ENCODE measurements at places on chromosomes 11 and 22.
A peak's percentile ranks its signal among the peaks of the same experiment; 100 is the strongest.

- no peak for DNase-seq
Observed at GRCh38 chr11:109582470-109582869, 160.5 kb downstream of the C11orf87 start.

DNA sequence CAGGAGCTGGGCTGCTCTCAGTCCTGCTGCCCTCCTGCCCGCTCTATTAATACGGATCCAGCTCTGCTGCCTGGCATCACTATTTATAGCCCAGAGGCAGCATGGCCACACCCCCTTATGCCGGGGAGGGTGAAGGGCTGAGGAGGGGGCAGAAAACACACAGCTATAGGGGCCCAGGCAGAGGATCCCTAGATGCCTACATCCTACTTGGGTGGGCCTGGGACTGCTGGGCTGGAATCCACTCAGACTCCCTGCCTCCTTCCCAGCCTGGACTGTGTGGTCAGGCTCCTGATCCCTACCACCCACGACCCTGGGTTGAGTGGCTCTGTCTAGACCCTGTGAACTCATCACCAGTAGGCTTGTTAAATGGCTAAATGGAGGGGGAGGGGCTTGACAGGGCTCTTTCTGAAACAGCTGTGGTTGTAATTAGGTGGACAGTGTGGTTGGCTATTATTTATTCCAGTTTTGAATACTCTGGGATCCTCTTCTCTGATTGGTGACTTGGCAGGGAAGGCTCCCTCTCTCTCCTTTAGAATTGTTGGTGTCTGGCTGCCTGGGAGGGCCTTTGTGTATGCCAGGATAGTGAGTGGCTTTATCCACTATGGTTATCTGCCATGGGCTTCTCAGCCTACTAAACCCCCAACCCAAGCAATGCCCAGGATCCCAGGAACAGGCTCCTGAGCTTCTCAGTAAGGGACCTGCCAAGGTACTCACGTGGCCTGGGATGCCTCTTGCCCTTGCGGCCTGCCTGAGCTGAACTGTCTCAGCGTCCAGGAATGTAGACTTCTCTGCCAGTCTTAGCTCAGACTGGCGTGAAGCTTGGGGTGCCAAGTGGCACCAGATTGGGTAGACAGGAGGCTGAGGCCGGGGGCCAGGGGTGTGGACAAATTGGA, 15.2 kb downstream of the PHLDB1 start:
- DNase-seq, result peak; percentile 62

DNA sequence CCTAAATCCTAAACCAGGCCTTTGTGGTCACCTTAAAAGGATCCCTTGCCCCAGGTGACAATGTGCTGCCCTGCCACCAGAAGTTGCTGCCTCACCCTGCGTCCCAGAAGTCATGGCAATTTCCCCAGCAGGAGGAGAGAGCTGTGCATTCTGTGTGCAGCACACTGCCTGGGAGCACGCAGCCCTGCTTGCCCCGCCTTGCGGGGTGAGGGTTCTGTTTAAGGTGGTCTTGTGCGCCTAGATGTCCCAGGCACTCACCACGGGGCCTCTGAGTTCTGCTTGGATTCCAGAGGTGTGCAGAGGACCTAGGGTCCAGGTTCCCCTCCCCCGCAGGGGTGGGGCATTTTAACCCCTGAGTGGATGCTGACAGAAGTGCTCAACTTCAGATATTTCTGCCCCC, 95.0 kb downstream of the GRAMD1B start:
- DNase-seq, result no peak

DNA sequence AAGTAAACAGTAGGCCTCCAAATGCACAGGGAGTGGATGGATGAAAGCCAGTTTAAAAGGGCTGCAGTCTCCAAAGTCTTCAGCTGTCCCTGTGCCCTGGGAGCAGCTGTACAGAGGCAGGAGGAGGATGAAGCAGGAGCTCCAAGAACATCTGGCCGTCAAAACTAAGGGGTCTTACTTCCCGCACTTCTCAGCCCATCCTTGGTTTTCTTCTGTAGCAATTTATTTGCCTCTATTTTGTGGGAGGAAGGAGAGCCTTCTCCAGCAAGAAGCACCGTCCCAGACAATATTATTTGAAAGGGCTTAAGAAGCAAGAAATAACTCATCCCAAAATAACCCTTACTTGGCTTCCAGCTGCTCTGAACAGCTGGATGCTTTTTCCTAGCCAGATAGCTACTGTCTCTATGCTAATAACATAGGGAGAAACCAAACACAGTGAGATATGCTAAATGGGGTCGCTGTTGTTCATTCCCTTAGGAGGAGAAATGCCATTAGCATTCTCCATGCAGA, 133.2 kb downstream of the SPATA19 start:
- no peak for DNase-seq

DNA sequence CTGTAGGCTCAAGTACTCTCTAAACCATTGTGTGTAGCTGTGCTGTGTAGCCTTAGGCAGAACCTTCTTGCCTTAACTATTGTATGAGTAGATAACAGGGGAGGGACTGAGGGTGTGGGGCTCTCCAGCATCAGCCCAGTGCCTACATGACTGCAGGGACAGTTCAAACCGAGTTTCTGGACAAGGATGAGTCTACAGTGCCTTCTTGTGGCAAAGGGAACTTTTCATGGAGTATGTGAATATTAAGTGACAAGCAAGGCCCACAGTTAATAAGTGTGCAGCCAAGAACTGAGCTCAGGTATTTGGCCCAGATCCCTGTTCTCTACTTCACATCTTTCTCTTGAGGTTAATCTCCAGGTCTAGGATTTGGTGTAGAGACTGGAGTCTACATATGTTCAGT, 424.4 kb upstream of the LARGE1 start:
- no peak for DNase-seq

- DNase-seq, result no peak
Observed at GRCh38 chr11:115297330-115297729, 206.9 kb downstream of the CADM1 start.

GRCh38 chr11:9280655-9281301, 15.6 kb upstream of the DENND5A start:
- DNase-seq, result no peak

DNA sequence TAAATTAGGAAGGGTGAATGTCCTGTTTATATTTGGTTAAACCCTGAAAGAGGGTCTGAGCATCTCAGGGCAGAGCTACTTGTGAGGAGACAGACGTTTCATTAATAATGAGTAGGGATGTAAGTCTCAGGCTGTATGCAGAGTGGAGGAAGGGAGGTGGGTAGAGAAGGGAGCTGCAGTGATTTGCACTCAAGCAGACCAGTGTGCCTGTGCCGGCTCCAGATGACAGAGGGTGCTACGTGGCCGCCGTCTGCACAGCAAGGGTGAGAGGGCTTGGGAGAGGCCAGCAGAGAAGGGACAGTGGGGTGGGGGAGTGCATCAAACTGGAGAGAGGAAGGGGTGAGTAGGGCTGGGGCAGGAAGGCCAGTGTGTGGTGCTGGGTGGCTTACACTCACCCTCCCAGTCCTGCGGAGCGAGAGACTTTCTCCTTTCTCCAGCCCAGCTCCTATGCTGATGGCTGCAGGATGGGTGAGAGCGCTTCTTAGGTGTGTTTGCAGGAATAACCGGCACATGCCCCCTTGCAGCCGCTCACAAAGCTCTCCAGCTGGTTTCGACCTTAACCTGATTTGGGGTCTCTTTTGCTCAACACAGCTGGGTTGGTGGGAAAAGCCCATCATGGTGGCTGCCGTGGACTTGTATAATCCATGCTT, 130.6 kb downstream of the ST3GAL4 start:
- DNase-seq, result no peak

DNA sequence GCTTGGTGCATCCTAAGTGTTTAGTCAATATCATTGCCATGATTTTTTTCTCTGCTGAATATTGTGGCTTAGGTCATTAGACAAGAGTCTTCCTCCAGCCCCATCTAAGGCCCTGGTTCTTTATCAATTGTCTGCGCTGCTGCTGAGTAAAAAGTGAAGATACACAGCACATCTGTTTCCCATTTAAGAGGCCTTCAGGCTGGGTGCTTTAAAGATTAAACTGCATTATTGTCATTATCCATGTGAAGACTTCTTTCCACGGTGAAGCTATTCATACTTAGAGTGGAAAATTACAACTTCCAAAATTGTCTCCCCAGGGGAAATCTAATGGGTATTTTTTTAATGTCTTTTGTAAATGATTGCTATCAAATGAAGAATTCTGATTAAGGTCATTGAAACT, 719.8 kb upstream of the LRRC4C start:
- no peak for DNase-seq

- no peak for DNase-seq
Observed at GRCh38 chr11:35126000-35126878, 12.7 kb upstream of the CD44 start.

- DNase-seq, result no peak
Observed at GRCh38 chr11:77201991-77202841, 74.2 kb downstream of the MYO7A start.

- no peak for DNase-seq
Observed at GRCh38 chr22:29310065-29310862, 3.8 kb downstream of the GAS2L1 start.

DNA sequence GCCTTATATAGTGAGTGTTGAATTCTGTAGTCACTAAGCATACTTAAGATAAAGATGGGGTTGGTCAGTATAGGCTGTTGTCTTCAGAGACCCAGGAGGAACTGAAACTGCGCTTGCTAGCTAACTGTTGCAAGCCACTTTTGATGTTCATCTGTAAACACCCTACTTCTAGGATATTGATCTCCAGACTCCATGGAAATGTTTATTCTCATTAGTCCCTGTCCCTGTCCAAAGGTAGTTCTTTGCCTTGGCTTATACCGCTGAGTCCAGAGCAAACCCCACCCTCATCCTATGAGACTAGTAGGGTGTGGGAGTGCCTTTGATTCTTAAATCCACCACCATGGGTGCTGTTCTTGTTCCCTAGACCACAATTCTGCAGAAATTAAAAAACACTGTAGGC, 36.4 kb downstream of the DEPDC5 start:
- no peak for DNase-seq

- DNase-seq, result no peak
Observed at GRCh38 chr11:125554038-125554437, 15.2 kb upstream of the EI24 start.

GRCh38 chr22:22603470-22603947, 40.9 kb upstream of the GGTLC2 start:
- no peak for DNase-seq

DNA sequence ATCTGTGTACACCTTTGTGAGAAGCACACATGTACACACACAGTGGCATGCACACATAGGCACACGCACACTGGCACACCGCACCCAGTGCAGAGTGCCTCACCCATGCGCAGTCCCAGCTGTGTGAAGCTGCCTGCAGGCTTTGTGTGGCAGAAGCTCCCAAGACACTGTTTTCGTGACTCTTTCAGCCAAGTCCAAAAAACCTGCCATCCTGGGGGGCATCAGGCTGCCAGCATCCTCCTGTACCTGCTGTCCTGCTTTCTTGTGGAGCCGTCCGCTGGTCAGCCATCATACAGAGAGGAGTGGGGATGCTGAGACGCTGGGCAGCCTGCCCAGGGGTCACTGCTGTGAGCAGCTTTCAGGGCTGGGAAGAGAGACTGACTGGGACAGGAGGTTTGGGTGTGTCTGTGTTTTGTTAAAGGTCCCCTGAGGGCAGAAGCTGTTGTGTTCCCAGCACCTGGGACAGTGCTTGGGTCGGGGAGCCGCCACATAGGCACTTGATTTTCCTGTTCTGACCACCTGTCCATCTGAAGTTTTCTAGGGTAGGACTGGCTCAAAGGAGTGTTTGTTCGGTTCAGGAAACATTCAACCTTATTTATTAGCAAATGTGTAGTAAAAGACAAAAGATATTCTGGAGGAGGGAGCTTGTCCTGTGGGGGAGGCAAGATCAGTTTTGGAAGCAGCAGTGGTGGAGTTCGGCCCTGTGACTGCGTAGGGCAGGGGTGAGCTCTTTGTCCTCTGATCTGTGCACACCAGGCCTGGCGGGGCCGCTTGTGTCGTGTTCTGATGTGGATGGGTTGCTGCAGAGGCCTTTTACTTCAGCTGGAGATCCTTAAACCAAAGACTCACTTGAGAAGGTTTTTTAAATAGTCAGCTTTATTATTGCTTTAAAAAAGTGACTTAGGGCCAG, 29.7 kb downstream of the AP2A2 start:
- DNase-seq, result no peak

GRCh38 chr11:109869536-109869935, 223.7 kb upstream of the ZC3H12C start:
- DNase-seq, result no peak

DNA sequence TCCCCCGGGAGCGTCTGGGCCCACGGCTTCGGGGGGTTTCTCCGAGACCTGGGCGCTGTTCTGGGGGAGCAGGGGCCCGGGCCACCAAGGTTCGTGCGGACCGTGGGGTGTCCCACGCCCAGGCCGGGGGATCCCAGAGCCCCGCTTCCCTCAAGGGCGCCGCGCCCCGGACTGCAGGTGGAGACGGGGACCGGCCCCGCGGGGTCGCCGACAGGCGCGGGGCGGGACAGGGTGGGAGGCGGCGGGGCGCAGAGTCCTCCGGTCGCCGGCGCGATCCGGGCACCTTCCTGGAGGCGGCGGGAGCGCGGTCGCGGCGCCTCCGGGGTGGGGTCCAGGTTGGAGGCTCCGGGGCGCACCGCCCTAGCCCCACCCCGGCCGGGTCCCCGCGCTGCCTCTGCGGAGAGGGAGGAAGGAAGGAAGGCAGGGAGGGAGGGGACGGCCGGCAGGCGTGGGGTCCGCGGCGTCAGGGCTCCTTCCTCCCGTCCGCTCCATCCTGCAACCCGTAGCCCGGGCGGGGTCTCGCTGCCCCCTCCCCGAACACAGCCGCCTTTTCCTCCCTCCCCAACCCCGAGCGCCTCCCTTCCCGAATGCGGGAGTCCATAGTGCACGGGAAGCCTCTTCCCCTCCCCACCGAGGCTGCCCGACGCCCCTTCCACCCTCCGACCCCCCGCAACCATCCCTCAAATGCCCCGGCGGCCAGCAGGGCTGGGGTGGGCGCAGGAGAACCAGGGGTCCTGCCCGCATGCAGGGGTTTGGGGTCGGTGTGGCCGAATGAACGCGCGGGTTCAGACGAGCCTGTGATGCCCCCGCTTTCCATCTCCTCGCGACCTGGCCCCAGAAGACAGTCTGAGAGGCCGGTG, 4.3 kb upstream of the ZBED4 start:
- DNase-seq, result no peak

- DNase-seq, result no peak
Observed at GRCh38 chr22:50443801-50444625, 30.8 kb downstream of the SBF1 start.

DNA sequence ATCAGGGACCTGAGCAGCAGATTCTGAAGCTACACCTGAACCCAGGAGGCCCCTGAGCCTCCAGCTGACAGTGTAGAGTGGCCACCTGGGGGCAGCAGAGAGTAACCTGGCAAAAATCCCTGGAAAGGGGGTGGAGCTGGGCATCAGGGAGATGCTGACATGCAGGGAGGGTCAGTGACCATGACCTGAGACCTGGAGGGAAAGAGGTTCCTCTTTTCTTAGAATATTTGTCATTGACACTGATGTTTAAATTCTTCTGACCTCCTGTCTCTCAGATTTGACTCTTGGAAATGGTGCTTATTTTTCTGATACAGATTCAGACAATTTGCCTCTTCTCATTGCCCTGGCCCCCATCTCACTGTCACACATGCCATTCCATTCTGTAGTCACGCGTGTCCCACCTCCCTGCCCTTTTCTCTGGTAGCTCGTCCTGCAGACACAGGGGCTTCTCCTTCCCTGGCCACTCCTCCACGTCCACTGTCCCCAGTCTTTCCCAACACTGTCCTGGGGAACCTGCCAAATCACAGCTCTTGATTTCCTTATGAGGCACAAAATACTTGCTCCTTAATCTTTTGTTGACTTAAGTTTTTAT, 117.2 kb upstream of the IGLL5 start:
- DNase-seq, result no peak

GRCh38 chr11:134596404-134596803, 184.4 kb upstream of the B3GAT1 start:
- no peak for DNase-seq

GRCh38 chr22:38729946-38730345, 24.2 kb downstream of the GTPBP1 start:
- no peak for DNase-seq

- DNase-seq, result peak; percentile 100
Observed at GRCh38 chr11:18634140-18635032, at the start of gene SPTY2D1. TSS of gene SPTY2D1 (minus strand) at chr11:18634342. CDS start at chr11:18634257, 85 bp downstream.
